Activated CD4-positive, alpha-beta T cell treated with anti-CD3 and anti-CD28 coated beads, Interleukin-2, amount 10 ng/mL, durations not matched to agents 24 days and 14 days (primary cell): ENCODE measurements at places on chromosomes 16 and 17. TPM values are rescaled to one million over a fixed set of nuclear protein-coding genes. Genes with fewer than 3 reads are reported as not detected.

EPN3 gene
- total RNA-seq = not detected in 2 replicates

GRCh38 chr16:63466-63865 lies 9.0 kb downstream of the RHBDF1 start:
- no peaks in the 10 kb centered on the region for H3K36me3 ChIP-seq
- peaks cover 2% of the 10 kb centered on the region for H3K27me3 ChIP-seq
- no peak overlapping the region for H3K4me3 ChIP-seq
- no peak for DNase-seq
- peaks cover 5% of the 10 kb centered on the region for H3K4me1 ChIP-seq

- peaks cover 9% of the 10 kb centered on the region for H3K4me1 ChIP-seq
- H3K27me3 ChIP-seq = peaks cover 47% of the 10 kb centered on the region
- no peak for DNase-seq
- no peak overlapping the region for H3K4me3 ChIP-seq
- peaks cover 2% of the 10 kb centered on the region for H3K36me3 ChIP-seq
- H3K27ac ChIP-seq = no peak overlapping the region
Observed at GRCh38 chr17:62629556-62630364, 2.3 kb downstream of the MRC2 start.

GRCh38 chr16:14438256-14438655 lies 191.8 kb downstream of the PARN start:
- no peaks in the 10 kb centered on the region for H3K27me3 ChIP-seq
- no peak for DNase-seq
- H3K4me3 ChIP-seq = no peak overlapping the region
- peaks cover 13% of the 10 kb centered on the region for H3K36me3 ChIP-seq
- H3K4me1 ChIP-seq = peaks cover 18% of the 10 kb centered on the region
